ENCODE measurements at places on chromosomes 1 and 21.

- no peak for DNase-seq
- H3K36me3 ChIP-seq, result no peaks in the 10 kb centered on the region
- H3K4me3 ChIP-seq, result no peak overlapping the region
- H3K27ac ChIP-seq, result peak overlapping the region; percentile 59
Measured at GRCh38 chr1:171674431-171675405, 22.2 kb upstream of the MYOC start.

DNA sequence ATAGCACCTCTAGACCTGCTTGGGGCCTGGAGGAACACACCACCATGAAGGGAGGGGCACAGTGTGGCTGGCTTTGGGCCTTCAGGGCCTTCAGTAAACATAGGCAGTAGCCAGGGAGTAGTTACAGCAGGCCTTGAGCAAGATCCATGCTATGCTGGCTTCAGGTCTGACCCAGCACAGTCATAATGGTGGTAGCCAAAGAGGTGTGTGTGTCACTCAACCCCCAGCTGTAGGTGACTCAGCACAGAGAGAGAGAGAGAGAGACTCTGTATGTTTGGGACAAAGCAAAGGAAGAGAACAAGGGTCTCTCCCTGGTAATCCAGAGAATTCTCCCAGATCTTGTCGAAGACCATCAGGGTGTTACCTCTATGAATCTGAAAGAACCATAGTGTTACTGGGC is 250.5 kb upstream of the PKN2 start:
- no peaks in the 10 kb centered on the region for H3K4me1 ChIP-seq
- H3K27me3 ChIP-seq, result no peaks in the 10 kb centered on the region
- H3K4me3 ChIP-seq, result no peak overlapping the region
- no peaks in the 10 kb centered on the region for H3K36me3 ChIP-seq

DNA sequence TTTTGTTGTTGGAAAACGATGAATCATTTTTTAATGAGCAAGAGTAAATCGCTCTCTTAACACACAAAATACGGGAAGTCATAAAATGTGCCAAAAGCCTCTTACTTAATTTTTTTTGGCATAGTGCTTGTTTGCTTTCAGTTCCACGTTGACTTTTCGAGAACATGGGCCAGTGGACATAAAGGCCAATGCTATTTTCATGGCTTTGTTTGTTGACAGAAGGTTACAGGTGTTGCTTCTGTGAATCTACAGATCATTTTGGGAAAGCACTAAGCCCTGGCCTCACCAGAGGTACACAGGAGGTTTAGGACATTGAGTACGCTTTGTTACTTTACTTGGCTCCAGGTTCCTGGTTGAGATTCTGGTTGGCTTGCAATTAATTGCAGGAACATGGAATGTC is 199.4 kb upstream of the HMCN1 start:
- no peak for DNase-seq
- no peaks in the 10 kb centered on the region for H3K27me3 ChIP-seq

- no peak overlapping the region for H3K27ac ChIP-seq
- no peak for DNase-seq
- no peaks in the 10 kb centered on the region for H3K36me3 ChIP-seq
- no peaks in the 10 kb centered on the region for H3K27me3 ChIP-seq
- no peak overlapping the region for H3K4me3 ChIP-seq
Measured at GRCh38 chr1:239197871-239198270, 188.5 kb upstream of the CHRM3 start.

- DNase-seq, result no peak
- no peaks in the 10 kb centered on the region for H3K4me1 ChIP-seq
- H3K4me3 ChIP-seq, result no peak overlapping the region
- H3K27me3 ChIP-seq, result no peaks in the 10 kb centered on the region
- no peaks in the 10 kb centered on the region for H3K36me3 ChIP-seq
Measured at GRCh38 chr1:239931341-239931740, 160.3 kb upstream of the FMN2 start.

GRCh38 chr1:10195570-10195969 is 14.8 kb upstream of the KIF1B start:
- H3K36me3 ChIP-seq, result no peaks in the 10 kb centered on the region
- H3K27me3 ChIP-seq, result no peaks in the 10 kb centered on the region
- H3K27ac ChIP-seq, result no peak overlapping the region
- no peak for DNase-seq
- no peaks in the 10 kb centered on the region for H3K4me1 ChIP-seq

DNA sequence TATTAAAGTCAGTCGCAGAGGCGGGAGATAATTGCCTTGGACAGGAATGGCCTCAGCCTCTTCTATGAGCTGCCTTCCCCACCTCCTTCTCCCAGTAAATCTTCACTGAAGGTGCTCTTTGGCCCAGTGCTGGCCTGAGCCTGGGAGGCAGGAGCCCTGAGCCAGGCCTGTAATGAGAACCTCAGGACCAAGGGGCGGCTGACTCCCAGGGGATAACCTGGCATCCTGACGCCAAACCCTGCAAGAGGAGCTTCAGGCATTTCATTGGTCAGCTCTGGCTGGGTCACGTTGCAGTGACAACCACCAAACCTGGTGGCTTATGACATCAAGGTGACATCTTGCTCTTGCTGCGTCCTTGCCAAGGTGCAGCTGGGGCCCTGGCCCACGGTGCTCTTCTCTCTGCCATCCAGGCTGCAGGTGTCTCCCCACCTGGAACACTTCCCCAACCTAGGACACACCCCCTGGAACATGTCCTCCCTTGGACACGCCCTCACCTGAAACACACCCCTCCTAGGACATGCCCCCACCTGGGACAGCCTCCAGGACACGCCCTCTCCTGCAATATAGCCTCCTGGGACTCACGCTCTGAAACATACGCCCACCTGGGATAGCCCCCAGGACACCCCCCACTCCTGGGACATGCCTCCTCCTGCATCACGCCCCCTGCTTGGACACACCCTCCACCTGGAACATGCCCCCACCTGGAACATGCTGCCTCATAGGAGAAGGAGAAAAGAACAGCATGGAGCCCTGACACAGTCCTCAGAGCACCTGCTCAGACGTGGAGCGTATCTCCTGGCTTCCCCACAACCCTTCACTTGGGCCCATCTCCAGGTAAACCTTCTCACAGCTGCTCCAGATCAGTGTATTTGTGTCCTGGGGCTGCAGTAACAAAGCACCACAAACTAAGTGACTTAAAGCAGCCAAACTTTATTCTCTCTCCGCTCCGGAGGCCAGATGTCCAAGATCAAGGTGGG is 333.6 kb downstream of the NPHP4 start:
- H3K4me1 ChIP-seq, result no peaks in the 10 kb centered on the region
- no peak overlapping the region for H3K4me3 ChIP-seq
- H3K36me3 ChIP-seq, result no peaks in the 10 kb centered on the region
- no peak for DNase-seq
- no peaks in the 10 kb centered on the region for H3K27me3 ChIP-seq
- no peak overlapping the region for H3K27ac ChIP-seq

DNA sequence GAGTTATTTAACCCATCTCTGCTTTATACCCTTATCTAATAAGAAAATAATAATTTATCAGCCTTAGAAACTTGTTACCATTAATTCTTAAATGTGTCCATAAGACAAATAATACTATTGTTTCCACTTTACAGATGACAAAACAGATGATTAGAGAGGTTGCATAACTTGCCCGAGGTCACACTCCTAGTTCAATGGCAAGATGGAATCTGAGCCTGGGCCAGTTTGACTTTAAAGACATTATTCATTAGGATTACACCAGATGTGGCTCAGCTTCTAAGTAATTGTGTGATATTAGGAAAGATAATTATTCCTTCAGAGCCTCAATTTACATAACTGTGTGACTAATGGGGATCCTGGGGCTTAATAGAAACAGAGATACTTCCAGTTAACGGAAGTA is 42.3 kb upstream of the KCNK2 start:
- no peak overlapping the region for H3K4me3 ChIP-seq
- no peaks in the 10 kb centered on the region for H3K27me3 ChIP-seq
- H3K4me1 ChIP-seq, result no peaks in the 10 kb centered on the region
- no peak for DNase-seq
- H3K27ac ChIP-seq, result no peak overlapping the region

- no peak overlapping the region for H3K27ac ChIP-seq
- no peak for DNase-seq
- H3K36me3 ChIP-seq, result no peaks in the 10 kb centered on the region
- H3K4me1 ChIP-seq, result peaks cover 14% of the 10 kb centered on the region
- H3K27me3 ChIP-seq, result no peaks in the 10 kb centered on the region
Measured at GRCh38 chr1:202615501-202616354, 94.5 kb downstream of the SYT2 start.

DNA sequence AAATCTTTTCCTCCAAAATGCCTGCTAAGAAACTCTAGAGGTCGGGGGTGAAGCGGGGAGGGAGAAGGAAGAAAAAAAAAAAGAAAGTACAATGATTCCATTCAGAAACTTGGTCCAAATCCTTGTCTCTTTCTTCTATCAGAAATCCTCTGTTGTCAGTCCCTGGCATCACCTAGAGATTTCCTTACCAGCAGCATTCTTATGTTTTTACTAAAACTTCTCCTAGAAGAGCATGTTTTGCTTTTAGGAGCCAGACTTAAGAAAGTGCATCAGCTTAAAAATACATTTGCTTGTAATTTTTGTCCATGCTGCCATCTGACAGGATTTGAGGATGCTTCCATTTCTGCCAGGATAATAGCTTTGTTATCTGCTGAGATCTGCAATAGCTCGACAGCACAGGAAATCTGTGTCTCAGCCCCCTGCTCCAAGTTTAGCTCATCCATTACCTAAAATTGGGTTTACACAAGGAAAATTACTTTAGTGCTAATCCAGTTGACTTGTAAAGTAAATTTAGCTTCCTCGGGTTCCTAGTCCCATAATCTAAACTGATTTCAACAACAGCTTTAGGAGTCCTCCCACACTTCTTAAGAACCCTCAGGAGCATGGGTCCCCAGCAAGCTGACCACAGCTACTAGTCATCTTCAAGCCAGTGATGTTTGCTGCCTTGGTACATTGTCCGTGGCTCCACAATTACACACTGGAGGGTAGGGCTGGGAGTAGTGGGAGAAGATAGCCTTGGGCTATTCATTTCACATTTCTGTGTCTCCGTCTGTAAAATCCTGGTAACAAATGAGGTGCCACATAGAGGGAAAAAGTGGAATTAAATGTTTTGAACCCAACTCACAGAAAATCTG is 92.3 kb upstream of the UBE2U start:
- no peak overlapping the region for H3K4me3 ChIP-seq
- H3K4me1 ChIP-seq, result no peaks in the 10 kb centered on the region

All from testis (tissue), 5 donors.